ENCODE measurements at places on chromosomes 4 and X.

GRCh38 chr4:92618968-92619367 is 315.2 kb downstream of the GRID2 start:
- DNase-seq: no peak

- no peak for DNase-seq
Observed at GRCh38 chrX:15500497-15500966, at the start of gene BMX. Gene BMX (plus strand): TSS chrX:15500807. CDS start chrX:15508354, 7,547 bp downstream.

DNA sequence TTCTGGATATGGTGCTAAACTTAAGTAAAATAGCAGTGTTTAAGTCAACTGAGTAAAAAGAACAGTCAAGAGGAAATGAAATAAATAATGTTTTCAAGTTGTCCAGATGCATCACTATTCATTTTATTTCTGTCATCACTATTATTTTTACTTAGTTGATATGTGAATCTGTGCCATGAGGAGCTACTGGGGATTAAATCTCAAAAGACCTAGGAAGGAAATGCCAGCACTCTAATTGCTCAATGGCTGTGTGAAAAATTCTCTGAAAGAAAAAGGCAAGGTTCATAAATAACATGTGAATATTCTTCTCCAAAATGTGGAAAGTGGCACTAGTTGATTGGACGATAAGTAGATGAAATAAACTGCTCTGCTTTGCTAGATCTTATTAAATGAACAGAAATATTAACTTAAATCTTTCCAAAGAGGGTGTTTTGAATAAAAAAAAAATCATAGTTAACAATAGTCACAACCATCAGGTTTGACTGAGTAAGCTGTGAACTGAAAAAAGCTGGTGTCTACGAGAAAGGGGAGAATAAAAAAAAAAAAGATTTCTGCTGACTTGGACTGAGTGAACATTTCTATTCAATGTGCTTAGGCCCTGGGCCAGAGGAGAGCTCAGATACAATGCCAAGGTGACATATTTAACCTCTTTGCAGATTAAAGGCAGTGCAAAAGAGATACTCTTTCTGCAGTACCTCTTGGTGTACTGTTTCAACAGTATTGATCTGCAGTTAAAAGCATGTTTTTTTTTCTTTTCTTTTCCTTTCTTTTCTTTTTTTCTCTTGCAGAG is 1.6 kb downstream of the SPARCL1 start:
- DNase-seq: no peak

GRCh38 chr4:73477176-73477575 is 4.4 kb upstream of the AFM start:
- no peak for DNase-seq

GRCh38 chr4:25493466-25493865 is 116.4 kb downstream of the ANAPC4 start:
- no peak for DNase-seq
